ENCODE measurements at places on chromosomes 2 and 18.
A peak's percentile ranks its signal among the peaks of the same experiment; 100 is the strongest.

GRCh38 chr2:1257334-1257733, 155.9 kb upstream of the TPO start:
- peaks cover 24% of the 10 kb centered on the region for H3K27me3 ChIP-seq
- no peaks in the 10 kb centered on the region for H3K36me3 ChIP-seq
- H3K27ac ChIP-seq = no peak overlapping the region
- no peak for DNase-seq
- H3K4me3 ChIP-seq = no peak overlapping the region
- peaks cover 3% of the 10 kb centered on the region for H3K4me1 ChIP-seq

- DNase-seq = no peak
- peaks cover 27% of the 10 kb centered on the region for H3K27me3 ChIP-seq
- H3K4me1 ChIP-seq = no peaks in the 10 kb centered on the region
Observed at GRCh38 chr2:128444121-128444771, 125.6 kb upstream of the HS6ST1 start.

GRCh38 chr2:226601881-226602662, 197.5 kb downstream of the IRS1 start:
- H3K4me3 ChIP-seq = no peak overlapping the region
- H3K36me3 ChIP-seq = no peaks in the 10 kb centered on the region
- no peak for DNase-seq
- H3K4me1 ChIP-seq = no peaks in the 10 kb centered on the region
- no peak overlapping the region for H3K27ac ChIP-seq

DNA sequence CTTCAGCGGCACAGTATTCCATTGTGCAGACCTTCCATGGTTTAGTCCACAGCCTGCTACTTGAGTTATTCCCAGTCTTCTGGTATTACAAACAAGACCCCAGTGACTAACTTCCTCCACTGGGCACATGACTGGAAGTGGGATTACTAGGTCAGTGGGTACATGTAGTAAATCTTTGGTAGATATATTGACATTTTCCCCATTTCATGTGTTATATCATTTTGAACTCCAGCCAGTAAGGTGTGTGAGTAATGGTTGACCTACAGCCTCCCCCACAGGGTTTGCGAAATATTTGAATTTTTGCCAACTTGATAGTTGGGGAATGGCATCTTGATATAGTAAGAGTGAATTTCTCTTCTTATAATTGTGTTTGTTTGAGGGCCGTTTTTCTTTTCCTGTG, 58.8 kb downstream of the RNF144A start:
- H3K4me1 ChIP-seq = peaks cover 13% of the 10 kb centered on the region
- H3K4me3 ChIP-seq = no peak overlapping the region
- no peak overlapping the region for H3K27ac ChIP-seq
- H3K36me3 ChIP-seq = peaks cover 12% of the 10 kb centered on the region
- H3K27me3 ChIP-seq = no peaks in the 10 kb centered on the region

GRCh38 chr2:211331736-211332135, 775.3 kb downstream of the CPS1 start:
- no peak overlapping the region for H3K27ac ChIP-seq
- no peaks in the 10 kb centered on the region for H3K36me3 ChIP-seq
- no peaks in the 10 kb centered on the region for H3K4me1 ChIP-seq
- no peak for DNase-seq
- H3K4me3 ChIP-seq = no peak overlapping the region
- no peaks in the 10 kb centered on the region for H3K27me3 ChIP-seq

- H3K36me3 ChIP-seq = no peaks in the 10 kb centered on the region
- no peak for DNase-seq
- H3K4me3 ChIP-seq = no peak overlapping the region
Observed at GRCh38 chr2:31057691-31058090, 80.5 kb downstream of the GALNT14 start.

- no peak overlapping the region for H3K4me3 ChIP-seq
- no peak overlapping the region for H3K27ac ChIP-seq
- H3K4me1 ChIP-seq = no peaks in the 10 kb centered on the region
- no peak for DNase-seq
- peaks cover 3% of the 10 kb centered on the region for H3K36me3 ChIP-seq
Observed at GRCh38 chr2:114201781-114202180, 240.7 kb upstream of the DPP10 start.

DNA sequence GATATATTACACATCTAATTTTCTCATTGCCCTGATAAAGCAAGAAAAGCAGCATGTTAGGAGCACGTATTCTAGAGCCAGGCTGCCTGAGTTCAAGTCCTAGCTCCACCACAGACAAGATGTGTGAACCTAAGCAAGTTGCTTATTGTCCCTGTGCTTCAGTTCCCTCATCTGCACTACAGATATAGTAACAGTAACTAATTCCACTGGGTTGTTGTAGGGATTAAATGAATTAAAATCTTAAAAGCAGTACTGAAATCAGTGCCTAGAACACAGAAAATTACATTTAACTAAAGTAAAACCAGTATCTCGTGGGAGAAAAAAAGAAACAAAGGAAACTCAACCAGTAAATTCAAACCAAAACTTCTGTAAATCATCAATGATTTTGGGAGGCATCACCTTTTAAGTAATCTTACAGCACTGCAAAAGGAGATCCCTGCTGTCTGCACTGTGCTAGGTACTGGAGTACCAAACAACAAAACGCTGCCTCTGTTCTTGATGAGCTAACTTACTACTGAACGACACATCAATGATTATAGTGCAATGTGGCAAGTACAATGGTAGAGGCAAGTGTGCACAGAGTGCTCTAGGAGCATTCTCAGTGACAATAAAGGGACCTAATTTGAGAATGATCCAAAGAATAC, 7.9 kb downstream of the MAP3K2 start:
- no peak for DNase-seq
- H3K4me3 ChIP-seq = no peak overlapping the region
- H3K4me1 ChIP-seq = peaks cover 40% of the 10 kb centered on the region
- H3K27ac ChIP-seq = peak overlapping the region; percentile 62

DNA sequence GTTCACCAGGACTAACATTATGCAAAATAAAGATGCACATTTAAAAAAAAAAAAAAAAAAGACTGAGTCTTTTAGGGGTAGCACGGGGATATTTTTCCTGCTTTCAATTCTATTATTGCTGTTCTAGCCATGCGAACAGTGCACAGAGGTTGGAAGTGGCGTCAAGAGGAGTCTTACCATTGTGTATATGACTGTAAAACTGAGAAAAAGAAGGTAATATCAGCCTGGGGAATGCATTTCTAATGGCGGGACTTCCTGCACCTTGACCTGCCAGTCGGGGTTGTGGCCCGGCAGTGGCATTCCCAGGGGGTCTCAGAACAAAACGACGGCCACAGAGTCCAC, 48.5 kb upstream of the ATP6V1B1 start:
- peaks cover 6% of the 10 kb centered on the region for H3K36me3 ChIP-seq
- DNase-seq = no peak
- H3K4me3 ChIP-seq = peak overlapping the region; percentile 84
- no peak overlapping the region for H3K27ac ChIP-seq

DNA sequence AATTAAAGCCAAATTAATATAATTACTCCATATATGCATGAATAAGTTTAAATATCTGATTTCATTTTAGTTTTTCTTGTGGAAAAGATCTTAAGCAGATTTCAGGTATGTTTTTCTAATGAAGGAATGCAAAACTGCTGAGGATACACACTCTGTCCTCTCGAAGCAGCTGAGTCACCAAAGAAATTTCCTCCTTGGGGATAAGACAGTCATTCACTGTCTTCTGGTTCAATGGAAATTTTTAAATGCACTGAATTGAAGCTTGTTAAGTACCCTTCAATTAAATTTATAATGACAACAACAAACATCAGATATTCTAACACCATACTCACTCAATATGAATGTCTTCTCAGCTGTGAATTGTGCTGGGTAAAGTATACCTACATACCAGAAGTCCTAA, 101.5 kb upstream of the DNER start:
- DNase-seq = no peak
- H3K27ac ChIP-seq = no peak overlapping the region
- H3K27me3 ChIP-seq = no peaks in the 10 kb centered on the region
- no peak overlapping the region for H3K4me3 ChIP-seq

DNA sequence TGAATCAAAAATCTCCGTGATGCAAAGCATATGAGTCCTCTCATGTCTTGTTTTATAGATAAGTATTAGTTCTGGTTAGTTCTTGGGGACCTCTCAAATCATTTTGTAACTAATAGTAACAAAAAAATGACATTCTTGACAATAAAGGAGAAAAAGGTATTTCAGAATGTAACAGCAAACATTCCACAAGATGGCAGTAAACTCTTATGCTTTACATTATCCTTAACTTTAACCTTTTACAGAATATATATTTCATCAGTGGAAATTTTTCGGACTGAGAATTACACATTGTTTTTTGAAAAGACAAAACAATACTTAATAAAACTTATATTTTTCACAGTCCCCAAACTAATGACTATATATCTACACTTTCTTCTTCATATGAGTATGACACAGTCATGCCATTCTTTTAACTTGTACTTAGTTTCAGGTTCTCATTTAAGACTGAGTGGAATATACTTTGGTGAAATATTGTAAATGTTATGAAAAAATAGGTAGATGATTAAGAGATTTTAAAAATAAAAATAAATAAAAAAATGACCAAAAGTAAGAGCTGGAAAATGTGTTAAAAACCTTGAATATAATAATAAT, 142.9 kb upstream of the NXPH2 start:
- H3K4me1 ChIP-seq = no peaks in the 10 kb centered on the region
- H3K27me3 ChIP-seq = no peaks in the 10 kb centered on the region
- H3K27ac ChIP-seq = no peak overlapping the region
- no peaks in the 10 kb centered on the region for H3K36me3 ChIP-seq
- H3K4me3 ChIP-seq = no peak overlapping the region
- no peak for DNase-seq

DNA sequence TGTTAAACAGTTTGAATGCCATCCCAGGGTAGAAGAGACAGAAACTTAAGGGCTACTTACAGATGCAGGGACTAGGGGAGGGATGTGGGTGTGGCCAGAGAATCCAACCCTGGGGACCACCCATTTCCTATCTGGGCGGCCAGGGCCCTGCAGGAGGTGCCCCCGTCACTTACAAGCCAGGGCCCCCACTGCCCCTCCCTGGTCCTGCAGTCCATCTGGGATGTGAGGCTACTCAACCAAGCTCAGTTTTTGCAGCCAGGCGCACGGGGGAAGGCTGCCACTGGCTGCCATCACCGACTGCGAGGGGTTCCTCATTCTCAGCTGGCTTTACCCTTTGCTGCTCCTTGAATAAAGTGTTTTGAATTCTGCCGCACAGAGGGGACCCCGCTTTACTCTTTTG, 42.1 kb downstream of the RRM2 start:
- no peaks in the 10 kb centered on the region for H3K27me3 ChIP-seq
- no peak for DNase-seq
- peaks cover 6% of the 10 kb centered on the region for H3K4me1 ChIP-seq
- peaks cover 6% of the 10 kb centered on the region for H3K36me3 ChIP-seq
- no peak overlapping the region for H3K4me3 ChIP-seq

GRCh38 chr18:70553936-70554260, 265.1 kb downstream of the SOCS6 start:
- no peaks in the 10 kb centered on the region for H3K36me3 ChIP-seq
- no peak overlapping the region for H3K4me3 ChIP-seq

DNA sequence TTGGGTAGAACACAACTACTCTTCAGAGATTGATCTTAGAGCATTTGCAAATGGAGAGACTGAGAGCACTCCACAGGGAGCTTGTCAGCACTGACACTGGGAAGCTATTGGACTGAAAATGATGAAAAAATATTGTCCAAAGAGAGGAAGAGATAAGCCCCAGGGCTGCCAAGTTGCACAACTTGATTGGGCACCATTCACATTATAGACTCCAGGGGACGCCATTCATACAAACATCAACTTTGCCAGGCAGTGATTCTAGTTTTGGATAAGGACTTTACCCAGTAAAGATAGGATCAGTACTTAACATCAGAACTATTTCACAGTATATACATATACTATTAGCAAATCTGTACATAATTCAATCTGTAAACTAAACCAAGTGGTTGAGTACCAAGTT, 79.6 kb upstream of the MYCN start:
- H3K27ac ChIP-seq = no peak overlapping the region
- no peak for DNase-seq
- no peaks in the 10 kb centered on the region for H3K4me1 ChIP-seq
- H3K4me3 ChIP-seq = no peak overlapping the region

GRCh38 chr2:52391621-52392020, 1359.7 kb upstream of the NRXN1 start:
- no peak overlapping the region for H3K4me3 ChIP-seq
- no peaks in the 10 kb centered on the region for H3K4me1 ChIP-seq
- DNase-seq = no peak
- no peaks in the 10 kb centered on the region for H3K36me3 ChIP-seq

DNA sequence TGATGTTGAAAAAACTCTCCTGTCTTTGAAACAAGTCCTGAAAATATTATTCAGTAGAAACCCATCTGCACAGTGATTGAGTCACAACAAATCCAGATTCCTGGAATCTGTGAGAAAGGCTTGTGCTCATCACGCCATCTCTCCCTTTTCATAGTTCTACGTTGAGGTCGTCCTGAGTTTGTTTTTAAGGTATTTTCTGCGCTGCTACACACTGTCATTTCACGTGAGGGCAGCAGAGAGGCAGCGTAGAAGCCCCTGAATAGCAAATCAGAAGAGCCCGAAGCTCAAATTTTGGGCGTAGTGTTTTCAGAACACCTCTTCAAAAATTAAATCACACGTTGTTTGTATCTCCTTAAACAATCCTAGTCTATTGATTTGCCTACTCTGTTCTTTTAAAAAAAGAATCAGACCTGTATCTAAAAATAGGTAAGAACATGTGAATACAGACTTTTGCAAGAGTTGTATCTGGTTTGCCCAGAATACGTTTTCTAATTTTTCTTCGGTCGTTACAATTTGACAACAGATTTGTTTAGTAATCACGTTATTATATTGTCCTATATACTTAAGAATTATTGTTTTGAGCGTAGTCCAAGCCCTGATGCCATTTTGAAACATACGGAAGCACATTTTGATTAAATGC, 61.6 kb upstream of the SLC38A11 start:
- no peaks in the 10 kb centered on the region for H3K27me3 ChIP-seq
- H3K4me3 ChIP-seq = no peak overlapping the region
- no peak overlapping the region for H3K27ac ChIP-seq
- H3K36me3 ChIP-seq = no peaks in the 10 kb centered on the region
- DNase-seq = no peak

GRCh38 chr2:62281663-62282062, 85.7 kb downstream of the B3GNT2 start:
- no peaks in the 10 kb centered on the region for H3K27me3 ChIP-seq
- no peak overlapping the region for H3K4me3 ChIP-seq
- H3K36me3 ChIP-seq = no peaks in the 10 kb centered on the region
- no peaks in the 10 kb centered on the region for H3K4me1 ChIP-seq

DNA sequence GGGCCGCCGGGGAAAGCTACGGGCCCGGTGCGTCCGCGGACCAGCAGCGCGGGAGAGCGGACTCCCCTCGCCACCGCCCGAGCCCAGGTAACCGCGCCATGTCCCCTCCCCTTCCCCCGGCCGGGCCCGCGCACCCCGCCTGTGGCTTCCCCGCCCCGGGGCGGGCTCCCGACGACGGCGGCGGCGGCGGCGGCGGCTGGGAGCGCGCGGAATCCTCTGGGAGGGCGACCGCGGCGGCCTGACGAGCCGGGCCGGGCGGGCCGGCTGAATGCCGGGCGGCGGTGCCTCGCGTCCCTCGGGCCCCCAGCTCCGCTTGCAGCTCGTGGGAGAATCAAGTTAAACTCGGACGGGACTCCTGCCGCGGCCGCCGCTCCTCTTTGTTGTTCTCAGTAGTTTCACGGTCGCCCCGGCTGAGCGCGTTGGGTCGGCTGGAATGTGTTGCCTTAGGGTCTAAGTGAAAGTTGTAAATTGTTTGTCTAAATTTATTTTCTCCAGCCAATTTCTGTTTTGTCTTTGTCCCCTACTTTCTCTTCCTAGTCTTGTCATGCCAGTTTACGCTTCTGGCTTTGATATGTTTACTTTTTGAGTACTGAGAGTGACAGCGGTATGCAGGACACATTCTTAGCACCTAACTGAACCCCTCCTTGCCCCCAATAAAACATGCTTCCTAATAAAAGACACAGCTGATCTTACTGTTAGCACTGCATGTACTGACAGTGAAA, 685 bp downstream of the SMAD4 start:
- DNase-seq = peak; percentile 59
- no peaks in the 10 kb centered on the region for H3K27me3 ChIP-seq
- peaks cover 45% of the 10 kb centered on the region for H3K36me3 ChIP-seq

All from effector memory CD8-positive, alpha-beta T cell (primary cell).